ENCODE measurements at places on chromosomes 16 and 17.

DNA sequence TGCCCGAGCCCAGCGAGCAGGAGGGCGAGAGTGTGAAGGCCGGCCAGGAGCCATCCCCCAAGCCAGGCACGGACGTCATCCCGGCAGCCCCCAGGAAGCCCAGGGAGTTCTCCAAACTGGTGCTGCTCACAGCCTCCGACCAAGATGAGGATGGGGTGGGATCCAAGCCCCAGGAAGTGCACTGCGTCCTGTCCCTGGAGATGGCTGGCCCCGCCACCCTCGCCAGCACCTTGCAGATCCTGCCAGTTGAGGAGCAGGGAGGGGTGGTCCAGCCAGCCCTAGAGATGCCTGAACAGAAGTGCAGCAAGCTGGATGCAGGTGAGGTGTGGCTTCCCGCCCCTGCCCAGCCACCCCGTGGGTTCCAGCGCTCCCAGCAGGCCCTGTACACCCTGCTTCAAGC is 18.0 kb downstream of the FLYWCH1 start:
- DNase-seq: no peak

DNA sequence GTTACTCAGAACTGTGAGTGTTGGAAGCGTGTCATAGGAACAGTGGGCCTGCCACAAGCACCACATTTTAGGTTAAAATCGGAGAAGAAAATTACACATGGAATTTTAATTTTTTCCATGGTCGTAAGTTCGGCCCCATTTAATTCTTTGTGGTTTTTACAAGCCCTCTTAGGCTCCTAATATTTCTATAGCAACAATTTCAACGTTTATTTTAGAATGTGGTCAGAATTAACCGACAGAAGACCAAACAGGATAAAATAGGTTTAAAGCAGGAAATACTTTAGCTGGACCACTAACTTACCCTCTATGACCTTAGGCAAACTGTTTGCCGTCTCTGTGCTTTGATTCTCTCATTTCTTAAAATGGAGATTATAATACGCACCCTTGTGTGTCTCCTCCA is 69.9 kb downstream of the FTO start:
- DNase-seq: no peak

- no peak for DNase-seq
Measured at GRCh38 chr16:59121411-59122261, 387.5 kb upstream of the GOT2 start.

DNA sequence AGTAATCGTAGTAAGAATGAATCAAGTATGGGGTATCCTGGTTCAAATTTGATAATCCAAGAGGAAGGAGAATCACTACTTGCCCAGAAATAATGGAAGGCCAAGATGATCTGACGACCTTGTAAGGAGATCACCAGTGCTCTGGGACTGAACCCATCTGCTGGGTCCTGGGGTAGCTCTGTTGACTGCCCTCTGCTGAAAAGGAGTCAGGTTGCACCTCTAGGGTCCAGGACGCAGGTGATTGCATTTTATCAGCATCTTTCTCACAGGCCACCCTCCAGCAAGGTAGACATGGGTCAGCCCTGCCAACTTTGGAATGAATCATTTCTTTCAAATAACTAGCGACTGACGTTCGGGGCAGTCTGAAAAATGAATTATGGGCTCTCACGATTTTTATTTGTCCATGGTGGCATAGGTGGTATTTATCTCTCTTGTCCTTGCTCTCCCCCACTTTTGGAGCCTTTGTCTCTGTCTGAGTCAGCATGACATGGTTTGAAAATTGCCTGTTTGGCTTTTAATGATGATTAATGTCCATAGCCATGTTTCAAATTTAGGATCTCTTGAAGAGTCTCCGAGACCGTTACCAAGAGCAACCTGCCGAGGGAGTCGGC is 163.7 kb downstream of the MSI2 start:
- no peak for DNase-seq

DNA sequence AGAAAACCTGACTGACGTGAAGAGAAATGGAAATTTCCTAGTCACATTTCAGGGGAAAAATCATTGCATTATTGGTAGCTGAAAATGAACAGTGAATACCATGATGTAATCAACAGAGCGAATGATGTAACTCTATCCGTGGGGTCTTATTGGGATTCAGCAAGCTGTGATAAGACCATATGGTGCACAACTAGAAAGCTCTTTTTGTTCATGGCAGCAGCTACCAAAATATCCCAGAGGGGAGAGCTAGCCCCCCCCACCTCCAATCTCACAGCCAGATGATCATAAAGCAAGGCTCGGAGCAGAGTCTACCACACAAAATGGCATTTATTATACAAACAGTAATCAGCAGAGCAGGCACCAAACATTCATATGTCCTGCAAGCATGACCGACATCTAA is 22.2 kb upstream of the DNAH17 start:
- no peak for DNase-seq

DNA sequence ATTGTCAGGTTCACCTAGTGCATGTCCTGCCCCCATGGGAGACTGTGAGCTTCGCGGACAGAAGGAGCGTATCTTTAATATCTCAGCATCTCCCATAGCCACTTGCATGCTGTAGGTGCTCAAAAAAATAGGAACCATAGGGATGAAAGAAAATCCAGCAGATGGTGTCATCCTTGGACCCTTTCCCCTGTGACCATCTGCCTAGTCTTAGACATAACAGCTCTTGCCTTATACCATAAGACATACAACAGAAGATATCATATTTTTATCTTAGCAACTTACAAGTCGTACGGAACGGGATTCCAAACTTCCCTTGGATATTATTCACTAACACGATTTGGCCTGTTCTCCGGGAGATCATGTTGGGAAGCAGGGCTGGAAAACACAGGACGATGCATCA is 14.5 kb downstream of the DHRS7C start:
- DNase-seq: no peak

DNA sequence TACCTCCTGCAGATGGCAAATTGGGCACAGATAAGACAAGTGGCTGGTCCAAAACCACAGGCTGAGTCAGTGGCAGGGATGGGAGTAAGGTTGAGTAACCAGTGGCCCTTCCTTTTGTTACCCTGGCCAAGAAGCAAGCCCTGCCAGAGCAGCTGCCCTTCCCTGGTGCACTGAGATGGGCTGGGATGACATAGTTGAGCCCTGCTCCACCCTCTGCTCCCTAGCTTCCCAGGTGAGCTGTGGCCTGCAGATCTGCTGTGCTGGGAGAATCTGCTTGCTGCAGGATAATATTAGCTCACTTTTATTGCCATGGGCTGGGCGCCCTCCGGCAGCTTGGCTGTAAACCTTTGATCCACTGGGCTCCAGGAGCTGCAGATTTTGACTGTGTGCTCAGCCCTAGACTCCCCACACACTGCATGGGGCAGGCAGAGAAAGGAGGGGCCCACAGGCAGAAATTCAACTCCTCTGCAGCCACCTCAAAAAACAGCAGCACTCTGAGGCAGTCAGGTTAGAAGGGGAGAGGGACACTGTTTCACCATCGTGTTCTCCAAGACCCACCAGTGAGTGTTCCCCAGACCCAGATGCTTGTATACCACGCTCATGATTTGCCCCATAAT is 101.8 kb downstream of the CBLN1 start:
- DNase-seq: no peak

GRCh38 chr16:49987381-49987780 is 37.6 kb upstream of the CNEP1R1 start:
- DNase-seq: no peak

DNA sequence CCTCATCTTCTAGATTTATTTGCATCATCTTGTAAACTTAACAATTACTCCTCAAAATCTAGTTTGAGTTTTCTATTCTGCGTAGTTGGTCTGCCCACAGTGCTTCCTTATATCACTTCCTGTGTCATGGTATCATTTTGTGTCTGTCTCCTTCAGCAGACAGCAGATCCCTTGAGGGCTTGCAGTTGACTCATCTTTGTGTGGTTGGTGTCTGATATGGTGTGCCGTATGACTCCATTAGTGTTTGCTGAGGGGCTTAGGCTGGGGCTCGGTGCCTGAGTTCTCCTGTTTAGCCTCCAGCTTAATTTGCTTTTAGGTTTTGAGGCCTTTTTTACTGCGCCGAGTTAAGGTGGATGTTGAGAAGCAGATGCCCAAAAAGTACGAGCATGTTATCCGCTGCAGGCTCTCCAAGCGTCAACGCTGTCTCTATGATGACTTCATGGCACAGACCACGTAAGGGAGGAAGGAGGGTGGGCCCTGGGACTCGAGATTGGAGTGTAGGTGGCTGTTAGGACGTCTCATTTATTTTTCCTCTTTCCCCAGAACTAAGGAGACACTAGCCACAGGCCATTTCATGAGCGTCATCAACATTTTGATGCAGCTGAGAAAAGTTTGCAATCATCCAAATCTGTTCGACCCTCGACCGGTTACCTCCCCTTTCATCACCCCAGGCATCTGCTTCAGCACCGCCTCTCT is 16.9 kb downstream of the SRCAP start:
- peak; percentile 80 for DNase-seq

- peak; percentile 64 for DNase-seq
Measured at GRCh38 chr17:32882734-32883133, 5.8 kb upstream of the MYO1D start.

GRCh38 chr17:9519583-9520272 is 55.9 kb downstream of the STX8 start:
- DNase-seq: no peak

DNA sequence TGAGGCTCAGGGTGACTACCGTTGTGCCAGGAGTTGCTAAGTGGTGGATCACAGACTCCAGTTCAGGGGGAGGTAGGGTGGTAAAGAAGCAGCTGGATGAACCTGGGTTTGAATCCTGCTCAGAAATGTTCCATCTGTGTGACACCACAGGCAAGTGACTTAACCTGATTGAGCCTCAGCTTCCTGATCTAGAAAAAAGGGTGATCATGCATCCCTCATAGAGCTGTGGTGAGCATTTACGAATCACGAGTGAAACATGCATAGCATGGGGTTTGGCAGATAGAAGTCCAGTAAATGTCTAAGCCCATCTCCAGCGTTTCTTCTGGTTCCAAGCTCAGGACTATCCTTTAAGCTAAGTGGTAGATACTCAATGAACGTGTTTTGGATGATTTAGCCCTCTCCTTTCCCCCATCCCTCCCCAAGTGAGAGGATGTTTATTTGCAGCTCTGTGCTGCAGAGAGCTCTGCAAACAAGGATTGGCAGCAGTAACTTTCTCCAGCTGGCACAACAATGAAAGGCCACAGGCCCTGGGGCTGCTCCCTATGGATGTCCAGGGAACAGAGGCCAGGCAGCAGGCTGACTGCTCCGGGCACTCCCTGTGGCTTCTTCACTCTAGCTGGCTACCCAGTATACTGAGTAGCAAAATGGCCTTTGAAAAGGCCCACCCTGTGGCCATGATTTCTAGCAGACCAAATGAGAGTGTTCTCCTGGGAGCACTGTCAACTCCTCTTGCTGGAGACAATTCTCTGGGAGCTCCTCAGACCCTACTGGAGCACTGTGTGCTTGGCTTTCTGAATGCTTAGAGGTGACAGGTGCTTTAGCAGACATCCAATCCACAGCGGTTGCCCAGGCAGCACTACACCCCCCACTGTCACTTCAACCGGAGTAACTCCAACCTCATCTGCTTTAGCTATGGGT is 21.3 kb downstream of the CA4 start:
- no peak for DNase-seq

DNA sequence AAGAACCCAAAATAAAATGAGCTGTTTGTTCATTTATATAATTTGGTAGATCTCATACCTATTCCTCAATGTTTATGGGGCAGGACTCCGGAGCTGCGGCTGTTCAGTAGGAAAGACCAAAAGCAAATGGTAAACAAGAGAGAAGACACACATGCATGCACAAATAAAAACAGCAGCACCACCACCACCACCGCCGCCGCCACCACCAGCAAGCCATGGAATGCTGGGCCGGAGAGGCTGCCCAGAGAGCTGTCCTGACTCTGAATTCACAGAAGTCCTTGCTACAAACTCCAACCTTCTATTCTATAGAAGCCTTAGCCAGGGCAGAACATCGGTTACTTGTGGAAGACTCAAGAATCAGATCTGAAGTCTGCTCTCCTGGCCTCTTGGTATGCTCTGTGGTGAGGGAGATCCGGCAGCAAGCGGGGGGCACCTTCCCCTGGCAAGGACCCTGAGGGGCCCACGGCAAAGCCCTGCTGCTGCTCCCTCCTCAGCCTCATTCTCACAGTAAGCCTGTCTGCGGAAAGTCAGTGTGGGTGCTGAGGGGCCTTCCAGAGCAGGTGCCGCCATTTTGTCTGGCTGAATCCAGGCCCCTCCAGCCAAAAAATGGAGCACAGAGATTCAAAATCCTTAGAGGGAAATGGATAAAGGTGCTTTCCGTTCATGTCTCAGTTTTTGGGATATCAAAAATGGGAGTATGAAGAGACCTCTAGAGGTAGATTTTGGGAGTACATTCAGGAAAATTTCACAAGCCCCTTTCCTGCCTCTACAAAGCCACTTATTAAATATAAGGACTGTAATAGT is 6.4 kb upstream of the FOXJ1 start:
- peak; percentile 44 for DNase-seq

DNA sequence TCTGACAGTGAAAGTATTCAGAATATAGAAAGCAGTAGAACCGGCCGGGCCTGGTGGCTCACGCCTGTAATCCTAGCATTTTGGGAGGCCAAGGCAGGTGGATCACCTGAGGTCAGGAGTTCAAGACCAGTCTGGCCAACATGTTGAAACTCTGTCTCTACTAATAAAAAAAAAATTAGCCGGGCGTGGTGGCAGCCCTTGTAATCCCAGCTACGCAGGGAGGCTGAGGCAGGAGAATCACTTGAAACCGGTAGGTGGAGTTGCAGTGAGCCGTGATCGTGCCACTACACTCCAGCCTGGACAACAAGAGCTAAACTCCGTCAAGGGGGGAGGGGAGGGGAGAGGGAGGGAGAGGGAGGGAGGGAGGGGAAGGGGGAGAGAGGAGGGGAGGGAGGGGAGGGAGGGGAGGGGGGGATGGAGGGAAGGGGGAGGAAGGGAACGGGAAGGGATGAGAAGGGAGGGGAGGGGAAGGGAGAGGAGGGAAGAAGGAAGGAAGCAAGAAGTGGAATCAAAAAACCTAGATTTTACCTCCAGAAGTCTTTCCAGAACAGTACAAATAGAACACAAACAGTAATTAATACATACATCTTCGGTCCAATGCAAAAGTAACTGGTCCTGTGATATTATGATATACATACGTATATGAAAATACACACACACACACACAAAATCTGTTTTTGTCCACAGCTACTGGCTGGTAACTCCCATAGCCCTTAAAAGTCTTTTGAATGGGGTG is 10.9 kb upstream of the NT5C start:
- no peak for DNase-seq

DNA sequence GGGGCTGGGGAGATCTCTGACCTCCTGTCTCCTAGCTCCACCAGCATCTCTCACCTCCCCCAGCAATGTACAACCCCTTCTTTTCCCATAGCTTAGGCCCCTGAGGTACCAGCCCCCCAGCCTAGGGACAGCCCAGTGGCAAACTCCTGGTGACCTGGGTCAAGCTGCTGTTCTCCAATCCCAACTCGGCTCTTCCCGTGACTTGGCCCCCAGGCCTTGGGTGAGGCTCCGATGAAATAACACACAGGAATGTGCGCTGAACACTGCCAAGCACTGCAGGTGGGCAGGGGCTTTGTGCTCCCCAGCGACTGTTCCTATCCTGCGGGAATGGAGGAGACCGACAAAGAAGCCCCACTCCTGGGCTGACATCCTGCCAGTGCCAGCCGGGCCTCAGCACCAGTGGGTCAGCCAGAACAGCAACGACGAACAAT is 63.7 kb upstream of the AMZ2 start:
- peak; percentile 55 for DNase-seq

GRCh38 chr16:57945740-57946138 is 25.2 kb downstream of the CNGB1 start:
- peak; percentile 54 for DNase-seq
